HEK293T (cell line): ENCODE measurements at places on chromosomes 1 and 21.

- no peak for DNase-seq
Measured at GRCh38 chr1:1189111-1189510, 15.4 kb downstream of the TTLL10 start.

DNA sequence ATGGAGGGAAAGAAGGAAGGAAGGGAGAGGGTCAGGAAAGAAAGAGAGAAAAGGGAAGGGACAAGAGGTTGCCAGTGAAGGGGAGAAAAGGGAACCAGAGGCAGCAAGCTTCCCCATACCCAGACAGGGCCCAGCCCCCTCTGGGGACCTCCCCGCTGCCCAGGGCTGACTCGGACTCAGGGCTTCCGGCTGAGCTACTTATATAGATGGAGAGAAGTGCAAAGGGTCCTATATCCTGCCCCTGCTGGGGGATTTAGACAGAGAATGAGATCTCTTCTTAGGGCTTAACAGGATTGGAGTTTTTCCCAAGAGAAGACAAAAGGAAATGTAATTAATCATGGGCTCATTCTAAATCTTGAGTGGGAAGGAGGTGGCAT lies at the start of gene ETV3L:
TSS of gene ETV3L (minus strand) at position 176 of the 377 bp plus-strand sequence. CDS start 285 bp downstream, outside the sequence.
- no peak for DNase-seq

- no peak for DNase-seq
Measured at GRCh38 chr1:81551946-81552345, 248.8 kb upstream of the ADGRL2 start.

DNA sequence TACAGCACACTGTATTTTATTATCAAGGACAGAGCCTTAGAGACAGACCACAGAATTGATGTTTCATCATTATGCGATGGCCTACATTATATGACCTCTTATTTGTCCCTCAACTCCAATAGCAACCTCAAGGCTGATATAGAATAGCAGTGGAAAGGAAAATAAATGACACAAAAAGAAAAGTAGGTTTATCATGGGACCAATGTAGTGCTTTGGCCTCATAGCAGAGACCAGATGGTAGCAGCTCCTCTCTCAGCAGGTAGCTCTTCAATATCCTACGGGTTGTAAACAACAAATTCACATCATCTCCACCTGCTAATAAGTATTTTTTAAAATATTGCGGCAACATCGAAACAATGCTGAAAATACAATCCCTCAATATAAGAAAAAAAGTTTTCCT lies 25.2 kb downstream of the ANP32E start:
- DNase-seq = no peak

GRCh38 chr1:156388174-156389137 lies 19.4 kb downstream of the RHBG start:
- DNase-seq = no peak

GRCh38 chr1:154628121-154628405 lies 20.1 kb upstream of the ADAR start:
- DNase-seq = no peak

DNA sequence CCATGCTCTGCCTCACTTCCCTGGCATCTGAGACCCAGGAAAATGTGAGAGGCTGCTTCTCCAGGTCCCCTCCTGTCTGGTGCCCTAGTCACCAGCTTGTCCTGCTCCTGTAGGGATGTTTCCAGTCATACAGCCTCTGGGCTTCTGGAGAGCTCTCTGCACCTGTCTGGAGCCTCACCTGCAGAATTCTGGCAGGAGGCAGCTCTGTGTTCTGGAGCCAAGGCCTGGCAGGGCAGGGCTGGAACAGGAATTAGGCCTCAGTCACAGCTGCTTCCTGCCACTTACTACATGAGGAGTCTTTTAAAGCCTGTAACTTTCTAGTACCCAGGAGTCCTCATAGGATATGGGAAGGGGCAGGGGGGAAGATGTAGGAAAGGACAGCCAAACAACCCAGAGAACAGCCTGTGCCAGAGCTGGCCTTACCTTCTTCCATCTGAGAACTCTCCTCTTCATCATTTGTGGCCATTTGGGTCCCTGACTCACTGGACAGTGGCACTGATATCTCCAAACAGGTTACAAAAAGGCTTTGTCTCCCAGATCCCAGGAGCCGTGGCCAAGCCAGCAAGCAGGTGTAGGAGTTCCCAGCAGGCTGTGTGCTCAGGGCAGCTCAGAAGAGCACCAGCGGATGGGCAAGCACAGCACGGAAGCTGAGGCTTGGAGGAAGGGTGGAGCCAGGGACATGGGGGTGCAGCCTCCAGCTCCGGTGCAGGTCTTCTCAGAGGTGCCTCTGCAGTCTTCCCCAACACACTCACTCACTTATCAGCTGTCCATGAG lies 31.4 kb upstream of the ARTN start:
- no peak for DNase-seq

GRCh38 chr21:33064623-33065390 lies 5.1 kb upstream of the OLIG1 start:
- no peak for DNase-seq

- no peak for DNase-seq
Measured at GRCh38 chr1:3550511-3551289, 60.6 kb downstream of the MEGF6 start.

DNA sequence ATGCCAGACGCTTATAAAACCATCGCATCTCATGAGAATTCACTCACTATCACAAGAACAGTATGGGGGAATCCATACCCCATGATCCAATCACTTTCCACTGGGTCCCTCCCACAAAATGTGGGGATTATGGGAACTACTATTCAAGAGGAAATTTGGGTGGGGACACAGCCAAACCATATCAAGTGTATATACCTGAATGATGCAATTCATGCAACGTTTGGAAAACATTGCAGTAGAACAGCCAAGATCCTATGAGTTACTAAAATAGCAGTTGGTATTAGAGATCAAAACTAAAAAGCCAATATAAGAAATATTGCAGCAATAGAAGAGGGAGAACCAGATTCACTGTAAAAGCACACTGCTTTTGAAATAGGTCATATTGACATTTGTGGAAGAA lies 1543.9 kb upstream of the B3GALT2 start:
- no peak for DNase-seq

- DNase-seq = no peak
Measured at GRCh38 chr21:42266971-42267556, 48.1 kb downstream of the ABCG1 start.

DNA sequence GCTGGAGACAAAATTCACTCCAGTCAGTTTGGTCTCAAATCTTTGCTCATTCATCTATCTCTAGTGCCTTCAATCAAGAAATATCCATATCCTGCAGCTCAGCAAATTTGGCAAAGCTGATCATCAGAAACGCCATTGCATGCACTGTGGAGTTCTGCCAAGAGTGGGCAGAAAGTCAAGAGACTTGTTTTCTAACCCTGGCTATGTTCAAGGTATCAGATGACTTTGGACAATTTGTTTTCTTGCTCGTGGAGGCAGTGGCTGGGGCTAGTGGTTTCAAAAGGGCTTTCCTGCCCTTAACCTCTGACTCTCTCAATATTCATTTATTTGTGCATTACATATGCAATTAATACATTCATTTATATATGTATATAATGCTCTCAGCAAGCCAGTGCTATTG lies 12.8 kb upstream of the LRRC52 start:
- no peak for DNase-seq
